ENCODE measurements at places on chromosomes 3 and 15. TPM values are rescaled to one million over a fixed set of nuclear protein-coding genes. Genes with fewer than 3 reads are reported as not detected.

GRCh38 chr3:137770835-137771399, 6.8 kb downstream of the SOX14 start:
- no peak overlapping the region for H3K4me3 ChIP-seq
- H3K36me3 ChIP-seq = peaks cover 4% of the 10 kb centered on the region
- peaks cover 6% of the 10 kb centered on the region for H3K4me1 ChIP-seq
- DNase-seq = no peak

GRCh38 chr3:115208066-115208750, 61.1 kb upstream of the ZBTB20 start:
- H3K27ac ChIP-seq = no peak overlapping the region
- no peak for DNase-seq
- peaks cover 7% of the 10 kb centered on the region for H3K4me1 ChIP-seq
- H3K27me3 ChIP-seq = peaks cover 7% of the 10 kb centered on the region
- peaks cover 4% of the 10 kb centered on the region for H3K36me3 ChIP-seq

GRCh38 chr3:9149566-9149965, 99.9 kb downstream of the SRGAP3 start:
- H3K27me3 ChIP-seq = no peaks in the 10 kb centered on the region
- DNase-seq = no peak
- no peaks in the 10 kb centered on the region for H3K36me3 ChIP-seq
- no peak overlapping the region for H3K4me3 ChIP-seq
- no peak overlapping the region for H3K27ac ChIP-seq

RTP3 gene
- not detected for total RNA-seq

Data from T-helper 17 cell (primary cell).